ENCODE measurements at places on chromosomes 7 and 10.

- no peak for DNase-seq
These were observed 104.0 kb downstream of the FAM107B start for GRCh38 chr10:14670551-14671240.

DNA sequence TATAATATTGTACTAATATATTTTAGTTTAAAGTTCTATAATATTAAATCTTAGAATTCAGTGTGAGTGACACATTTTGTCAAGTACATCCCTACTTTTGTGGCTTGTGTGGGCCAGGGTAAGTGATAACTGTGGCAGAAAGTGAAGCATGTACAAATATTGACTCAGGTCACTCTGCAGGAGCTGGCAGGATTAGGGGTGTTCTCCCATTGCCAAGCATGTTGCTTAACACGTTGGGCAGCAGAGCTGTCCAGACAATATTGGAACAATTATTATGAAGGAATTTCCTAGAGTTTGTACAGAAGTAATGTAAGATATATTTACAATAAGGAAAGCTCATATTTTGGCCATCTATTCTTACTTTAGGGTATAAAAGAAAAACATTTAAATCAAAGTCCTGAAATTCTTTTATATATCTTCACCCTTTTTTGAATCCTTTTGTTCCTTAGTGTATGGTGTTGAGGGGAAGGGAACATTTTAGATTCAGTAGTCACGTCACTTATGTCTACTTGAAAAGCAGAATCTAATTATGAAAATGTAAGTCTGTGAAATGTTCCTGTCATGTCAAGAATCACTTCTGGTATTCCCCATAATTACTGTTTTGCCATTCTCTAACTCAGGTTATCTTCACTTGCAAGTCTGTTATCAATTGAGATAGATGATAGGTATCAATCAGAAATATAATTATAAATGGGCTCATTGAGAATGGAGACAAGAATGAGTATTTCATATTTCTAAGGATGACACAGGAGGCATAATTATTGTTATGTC, 4.0 kb downstream of the HDAC9 start:
- DNase-seq, result no peak

- no peak for DNase-seq
These were observed 150.6 kb upstream of the PCBD1 start for GRCh38 chr10:71038921-71039320.

- DNase-seq, result no peak
These were observed 111.9 kb downstream of the TCERG1L start for GRCh38 chr10:131199646-131200045.

DNA sequence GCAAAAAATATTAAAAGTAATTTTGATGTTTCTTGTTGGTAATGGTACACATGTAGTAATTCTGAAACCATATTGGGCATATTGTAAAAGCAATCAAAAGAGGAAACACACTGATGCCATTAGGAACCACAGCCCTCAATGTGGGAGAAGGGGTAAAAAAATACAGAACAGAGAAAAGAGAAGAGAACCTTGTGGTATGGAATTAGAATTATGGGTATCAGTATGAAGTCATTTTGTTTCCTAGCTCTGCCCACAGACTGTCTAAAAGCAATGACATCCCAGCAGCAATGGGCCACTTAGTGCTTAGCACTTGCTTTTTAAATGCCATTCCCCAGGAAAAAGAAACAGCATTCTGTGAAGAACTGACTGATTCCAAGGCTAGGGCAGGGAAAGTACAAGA, 61.5 kb downstream of the CPVL start:
- no peak for DNase-seq

- DNase-seq, result no peak
These were observed 35.4 kb downstream of the KIAA1549 start for GRCh38 chr7:138945821-138946220.

DNA sequence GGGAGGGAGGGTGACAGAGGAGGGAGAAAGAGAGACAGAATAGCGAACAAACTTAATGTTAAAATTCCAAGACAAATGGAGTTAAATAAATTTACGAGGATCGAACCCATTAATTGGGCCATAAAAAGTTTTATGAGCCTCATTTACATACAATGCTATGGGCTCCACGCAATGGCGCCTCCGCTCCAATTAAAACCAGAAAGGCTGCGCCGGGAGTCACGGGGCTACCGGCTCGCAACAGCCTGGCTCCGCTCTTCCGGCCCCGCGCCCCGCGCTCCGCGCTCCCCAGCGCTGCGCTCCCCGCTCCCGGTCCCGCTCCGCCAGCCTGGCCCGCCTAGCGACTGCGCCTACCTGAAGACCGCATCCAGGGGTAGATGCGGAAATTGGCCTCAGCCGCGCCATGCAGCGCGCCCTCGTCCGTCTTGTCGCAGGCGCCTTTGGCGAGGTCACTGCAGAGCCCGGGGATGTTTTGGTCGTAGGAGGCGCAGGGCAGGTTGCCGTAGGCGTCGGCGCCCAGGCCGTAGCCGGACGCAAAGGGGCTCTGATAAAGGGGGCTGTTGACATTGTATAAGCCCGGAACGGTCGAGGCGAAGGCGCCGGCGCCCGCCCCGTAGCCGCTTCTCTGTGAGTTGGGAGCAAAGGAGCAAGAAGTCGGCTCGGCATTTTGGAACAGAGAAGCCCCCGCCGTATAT, 513 bp downstream of the HOXA7 start:
- no peak for DNase-seq

Data from glomerular endothelial cell (primary cell).